Activated CD8-positive, alpha-beta memory T cell treated with anti-CD3 and anti-CD28 coated beads, Interleukin-2, amount 10 ng/mL, durations not matched to agents 7 days and 5 days (primary cell): ENCODE measurements at places on chromosomes 6 and 20. TPM values are rescaled to one million over a fixed set of nuclear protein-coding genes. Genes with fewer than 3 reads are reported as not detected.

Gene OPRM1
- total RNA-seq = not detected

Gene CFB
- total RNA-seq = 0.12 TPM

Gene F13A1
- not detected for total RNA-seq

DNA sequence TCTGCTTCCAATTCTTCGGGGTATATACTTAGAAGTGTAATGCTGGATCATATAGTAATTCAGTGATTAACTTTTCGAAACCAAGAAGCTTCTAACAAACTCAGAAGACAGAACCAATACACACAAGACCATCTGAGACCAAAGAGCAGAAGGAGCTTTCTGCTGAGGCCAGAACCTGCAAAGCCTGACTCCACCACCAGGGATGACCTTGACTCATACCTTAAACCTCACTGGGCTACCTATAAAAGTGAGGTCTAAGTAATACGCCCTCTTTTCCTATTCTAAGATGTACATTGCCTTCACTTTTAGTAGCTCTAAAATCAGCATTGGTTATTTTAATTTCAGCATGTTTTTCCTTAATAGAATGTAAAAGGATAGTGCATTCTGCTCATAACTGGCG lies 84.8 kb downstream of the FOXF2 start:
- no peaks in the 10 kb centered on the region for H3K36me3 ChIP-seq
- H3K27me3 ChIP-seq = peaks cover 27% of the 10 kb centered on the region
- H3K4me1 ChIP-seq = no peaks in the 10 kb centered on the region
- H3K4me3 ChIP-seq = no peak overlapping the region
- no peak for DNase-seq

GRCh38 chr6:111041917-111042316 lies 45.4 kb upstream of the SLC16A10 start:
- peaks cover 47% of the 10 kb centered on the region for H3K27me3 ChIP-seq
- no peak overlapping the region for H3K4me3 ChIP-seq
- H3K36me3 ChIP-seq = no peaks in the 10 kb centered on the region
- H3K27ac ChIP-seq = no peak overlapping the region
- peaks cover 5% of the 10 kb centered on the region for H3K4me1 ChIP-seq
- no peak for DNase-seq
